Cortex of kidney (tissue), 1 donor: ENCODE measurements at places on chromosomes 7 and 10.

DNA sequence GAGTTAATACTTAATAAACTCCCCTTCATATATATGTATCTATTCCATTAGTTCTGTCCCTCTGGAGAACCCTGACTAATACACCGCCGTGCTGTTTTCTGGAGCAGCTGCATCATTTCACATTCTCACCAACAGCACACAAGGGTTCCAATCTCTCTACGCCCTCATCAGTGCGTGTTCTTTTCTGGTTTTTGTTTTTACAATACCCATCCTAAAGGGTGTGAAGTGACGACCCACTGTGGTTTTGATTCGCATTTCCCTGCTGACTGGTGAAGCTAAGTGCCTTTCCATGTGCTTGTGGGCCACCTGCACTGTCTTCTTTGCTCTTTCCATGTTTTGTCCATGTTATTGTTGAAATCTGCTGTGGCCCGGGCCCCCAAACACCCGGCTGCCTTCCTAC is 11.0 kb upstream of the INSIG1 start:
- DNase-seq = no peak

- DNase-seq = no peak
These were observed 20.7 kb downstream of the FAM241B start for GRCh38 chr10:69650589-69651261.

DNA sequence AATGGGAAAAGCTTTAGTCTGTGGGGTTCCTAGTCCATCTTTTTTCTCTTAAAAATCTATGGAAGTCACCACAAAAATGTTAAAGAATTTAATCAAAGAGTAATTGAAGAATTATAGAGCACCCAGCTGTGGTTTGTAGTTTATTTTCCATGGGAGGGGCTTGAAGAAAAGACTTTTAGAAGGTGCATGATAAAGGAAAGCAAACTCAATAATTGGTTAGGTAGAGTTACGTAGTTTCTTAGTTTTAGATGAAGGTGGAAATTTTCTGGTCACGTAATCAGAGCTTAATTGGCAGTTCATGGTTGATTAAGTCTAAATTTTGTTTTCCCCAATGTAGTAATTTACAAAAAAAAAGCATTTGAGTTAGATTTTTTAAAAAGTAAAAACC is 724 bp downstream of the ZNF107 start:
- DNase-seq = no peak

- DNase-seq = no peak
These were observed 10.3 kb upstream of the STK17A start for GRCh38 chr7:43572516-43573049.

DNA sequence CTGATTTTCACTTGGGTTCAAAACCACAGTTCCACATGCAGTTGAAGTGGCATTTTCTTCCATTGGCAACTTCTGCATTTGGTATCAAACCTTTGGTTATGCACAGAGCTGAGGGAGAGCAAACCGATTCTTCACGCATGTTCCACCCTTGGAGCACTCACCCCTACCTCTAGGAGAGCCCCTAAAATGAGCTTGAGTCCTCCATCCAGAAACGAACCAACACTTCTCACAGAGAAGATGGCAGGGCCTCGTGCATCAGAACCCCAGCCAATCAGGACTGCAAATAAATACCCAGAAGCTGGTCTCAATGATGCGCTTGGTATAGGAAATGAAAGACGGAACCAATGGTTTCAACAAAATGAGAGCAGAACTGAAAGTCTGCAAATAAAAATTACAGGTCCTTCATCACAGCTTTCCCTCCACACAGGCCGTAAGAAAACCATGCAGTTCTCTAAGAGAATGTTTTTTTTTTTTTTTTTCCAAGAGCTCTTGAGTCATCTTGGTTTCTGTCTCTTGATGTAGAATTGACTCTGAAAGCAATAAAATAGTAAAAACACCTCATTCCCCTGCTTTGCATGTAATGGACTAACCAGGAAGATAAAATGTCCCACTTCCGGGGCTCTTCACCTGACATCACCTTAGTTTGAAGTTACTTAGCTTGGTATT is 23.9 kb downstream of the KLF6 start:
- no peak for DNase-seq

DNA sequence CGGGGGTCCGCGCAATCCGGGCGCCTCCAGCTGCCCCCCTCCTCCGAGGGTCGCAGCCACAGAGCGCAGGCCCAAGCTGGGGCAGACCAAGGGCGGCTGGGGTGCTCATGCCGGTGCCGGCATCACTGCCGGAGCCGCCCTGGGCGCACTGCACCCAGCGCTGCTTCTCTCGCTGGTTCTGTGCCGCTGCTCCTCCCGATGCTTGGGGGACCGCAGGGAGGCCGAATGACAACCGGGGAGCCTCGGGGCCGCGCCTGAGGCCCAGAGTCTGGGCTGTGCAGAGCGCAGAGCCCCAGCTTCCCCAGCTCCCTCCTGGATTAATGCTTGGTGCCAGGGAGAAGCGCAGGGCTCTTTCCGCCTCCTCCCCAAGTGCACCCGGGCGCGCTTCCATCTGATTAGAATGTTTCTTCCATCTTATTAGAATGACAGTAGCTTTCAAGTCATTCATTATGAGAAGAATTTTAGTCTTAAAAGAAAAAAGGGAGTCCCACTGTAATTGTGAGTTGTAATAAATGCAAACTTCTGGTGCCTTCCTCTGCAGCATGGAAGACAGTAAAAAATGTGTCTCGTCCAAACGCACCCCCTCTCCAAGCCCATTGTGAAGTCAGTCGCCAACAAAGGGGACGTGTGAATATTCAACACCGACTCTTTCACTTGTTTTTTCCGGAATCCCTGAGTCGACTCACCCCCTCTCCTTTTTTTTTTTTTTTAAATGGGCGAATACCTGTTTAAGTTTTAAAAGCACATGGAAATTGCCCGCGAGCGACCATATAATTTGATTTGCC is 19.5 kb upstream of the PTF1A start:
- DNase-seq = no peak

GRCh38 chr10:32577448-32577847 is 131.5 kb downstream of the CCDC7 start:
- DNase-seq = no peak
